ENCODE measurements at places on chromosomes 12 and 14.

DNA sequence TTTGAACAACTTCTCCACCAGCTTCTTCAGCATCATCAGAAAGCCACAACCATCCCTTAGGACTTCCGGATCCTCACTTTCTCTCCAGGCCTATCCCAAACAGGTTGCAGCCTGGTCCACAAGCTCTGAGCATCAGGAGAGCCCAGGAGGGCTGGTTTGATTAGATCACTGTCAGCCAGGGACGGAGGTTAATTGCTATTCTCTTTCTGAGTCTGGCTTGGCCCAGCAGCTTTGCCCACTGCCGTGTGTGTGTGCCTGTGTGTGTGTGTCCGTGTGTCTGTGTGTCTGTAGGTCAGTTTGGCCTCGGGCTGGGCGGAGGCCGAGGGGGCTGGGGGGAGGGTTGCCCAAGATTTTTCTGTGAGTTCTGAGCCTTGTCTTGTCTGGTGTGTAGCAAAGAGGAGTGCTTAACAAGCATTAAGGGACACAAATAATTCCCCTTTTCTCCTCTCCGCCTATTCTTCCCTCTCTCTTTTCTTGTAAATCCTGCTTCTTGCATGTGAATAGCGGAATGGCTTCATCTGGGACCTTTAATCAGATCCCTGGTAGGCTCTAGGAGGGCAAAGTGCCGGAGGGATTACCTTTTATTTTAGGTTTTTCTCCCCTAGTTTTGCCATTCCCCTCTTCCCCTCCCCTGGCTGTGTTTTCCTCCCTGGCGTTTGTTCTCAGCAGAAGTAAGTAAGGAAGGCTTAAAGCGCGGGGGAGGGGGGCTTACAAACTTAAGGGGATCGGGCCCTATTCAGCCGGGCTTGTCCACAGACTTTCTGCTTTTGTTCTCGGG lies 138.2 kb upstream of the LHX5 start:
- DNase-seq, result no peak

DNA sequence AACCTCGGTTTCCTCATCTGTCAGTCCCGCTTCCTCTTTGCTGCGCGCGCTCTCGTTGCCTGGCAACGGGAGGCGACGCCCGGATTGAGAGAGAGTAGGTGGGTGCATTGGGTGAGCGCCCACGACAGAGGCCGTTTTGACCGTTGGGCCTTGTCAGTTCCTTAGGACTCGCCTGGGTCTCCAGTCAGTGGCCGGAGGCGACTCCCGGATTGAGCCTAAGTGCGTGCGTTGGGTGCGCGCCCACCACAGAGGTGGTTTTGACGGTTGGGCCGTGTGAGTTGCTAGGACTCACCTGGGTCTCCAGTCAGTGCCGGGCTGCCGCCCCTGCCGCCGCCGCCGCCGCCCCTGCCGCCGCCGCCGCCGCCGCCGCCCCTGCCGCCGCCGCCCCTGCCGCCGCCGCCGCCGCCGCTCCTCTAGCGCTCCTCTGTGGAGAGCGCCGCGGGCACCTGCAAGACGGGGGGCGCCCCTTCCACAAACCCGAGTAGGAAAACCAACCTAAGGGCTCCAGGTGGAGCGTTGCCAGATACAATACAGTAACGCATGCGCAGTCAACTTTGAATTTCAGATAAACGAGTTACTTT lies 37.2 kb downstream of the APOBEC1 start:
- no peak for DNase-seq

DNA sequence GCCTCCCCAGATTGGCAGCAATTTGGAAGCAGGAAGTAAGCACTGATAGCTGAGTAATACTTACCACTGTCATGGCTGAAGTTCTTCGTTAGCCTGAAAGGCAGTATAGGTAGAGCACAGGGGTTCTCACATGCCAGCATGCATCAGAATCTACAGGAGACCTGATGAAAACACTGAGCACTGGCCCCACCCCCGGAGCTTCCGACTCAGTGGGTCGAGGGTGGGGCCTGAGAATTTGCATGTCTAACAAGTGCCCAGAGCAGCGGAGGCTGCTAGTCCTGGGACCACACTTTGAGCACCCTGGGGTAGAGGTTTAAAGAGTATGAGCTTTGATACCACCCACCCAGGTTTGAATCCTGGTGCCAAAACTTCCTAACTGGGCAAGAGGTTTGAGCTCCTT lies 89.6 kb downstream of the FBXW8 start:
- DNase-seq, result no peak

DNA sequence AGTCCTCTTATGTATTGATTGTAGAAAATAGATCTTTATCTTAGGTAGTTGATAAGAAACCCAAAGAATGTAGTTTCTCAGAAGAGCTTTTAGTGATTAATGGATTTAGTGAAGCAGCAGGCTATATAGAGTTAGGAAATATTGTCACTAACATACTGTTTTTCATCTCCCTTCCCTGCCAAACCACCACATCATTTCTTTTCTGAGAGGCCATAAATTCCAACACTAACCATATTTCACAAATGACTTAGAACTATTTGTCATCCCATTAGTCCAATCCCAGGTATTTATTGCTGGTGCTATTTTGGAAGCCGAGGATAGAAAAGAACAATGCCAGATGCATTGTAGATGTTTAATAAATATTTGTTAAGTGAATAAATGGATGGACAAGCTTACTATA lies 185.7 kb downstream of the KICS2 start:
- peak; percentile 10 for DNase-seq

DNA sequence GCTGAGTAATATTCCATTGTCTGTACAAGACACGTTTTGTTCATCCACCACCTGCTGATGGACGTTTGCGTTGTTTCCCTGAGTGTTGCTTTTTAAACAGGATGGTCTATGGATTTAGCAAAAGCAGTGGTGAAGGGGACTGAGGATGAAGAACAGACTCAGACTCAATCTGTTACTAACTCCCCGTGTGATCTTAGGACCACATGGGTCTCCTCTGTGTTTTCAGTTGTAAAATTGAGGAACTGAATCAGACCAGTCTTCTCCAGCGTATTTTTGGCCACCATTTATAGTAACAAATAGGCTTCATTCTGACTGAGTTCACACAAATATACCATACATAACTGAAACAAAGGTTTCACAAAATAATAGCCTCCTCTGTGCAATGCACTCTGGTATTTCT lies 85.6 kb downstream of the FOXN3 start:
- no peak for DNase-seq
